Activated gamma-delta T cell treated with Interleukin-2 at 50 U/mL for 16 hours (primary cell): ENCODE measurements at places on chromosomes 5 and 9.
A peak's percentile ranks its signal among the peaks of the same experiment; 100 is the strongest.

GRCh38 chr5:128228008-128228407 is 144.4 kb downstream of the SLC12A2 start:
- no peak for DNase-seq

DNA sequence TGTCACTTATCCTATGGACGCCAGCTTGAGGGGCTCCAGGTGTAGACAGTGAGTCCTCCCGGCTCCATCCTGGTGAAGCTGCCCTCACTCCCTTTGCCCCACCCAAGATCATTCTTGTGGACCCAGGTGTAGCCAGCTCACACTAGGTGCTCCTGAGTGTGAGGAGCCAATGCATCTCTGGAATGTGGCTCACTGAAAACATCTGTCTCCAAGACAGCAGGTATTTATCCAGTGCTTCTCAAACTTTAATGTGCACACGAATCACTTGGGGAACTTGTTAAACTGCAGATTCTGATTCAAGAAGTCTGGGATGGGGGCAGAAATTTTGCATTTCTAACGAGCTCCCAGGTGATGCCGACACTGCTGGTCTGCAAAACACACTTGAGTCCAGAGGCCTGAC is 13.5 kb upstream of the ENC1 start:
- no peak for DNase-seq

DNA sequence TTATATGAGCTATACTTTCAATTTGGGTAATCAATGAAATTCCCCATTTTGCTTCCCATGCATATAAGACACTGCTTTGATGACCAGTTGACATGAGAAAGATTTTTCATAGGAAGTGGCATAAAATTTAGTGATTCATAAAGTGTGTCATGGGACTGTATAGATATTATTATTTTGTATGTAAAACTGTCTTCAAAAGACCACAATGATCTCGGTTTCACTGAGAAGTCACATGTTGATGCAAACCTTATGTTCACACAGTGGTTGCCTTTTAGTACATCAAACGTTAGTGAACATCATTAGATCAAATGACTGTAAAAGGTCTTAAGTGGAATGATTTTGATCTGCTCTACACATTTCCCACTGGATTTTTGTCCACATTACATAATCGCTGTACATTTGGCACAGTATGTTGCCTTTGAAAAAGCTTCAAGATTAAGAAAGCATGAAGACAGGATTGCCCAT is 349.2 kb upstream of the MEF2C start:
- DNase-seq, result no peak

- no peak for DNase-seq
Measured at GRCh38 chr5:39202597-39203274, 16.6 kb downstream of the FYB1 start.

DNA sequence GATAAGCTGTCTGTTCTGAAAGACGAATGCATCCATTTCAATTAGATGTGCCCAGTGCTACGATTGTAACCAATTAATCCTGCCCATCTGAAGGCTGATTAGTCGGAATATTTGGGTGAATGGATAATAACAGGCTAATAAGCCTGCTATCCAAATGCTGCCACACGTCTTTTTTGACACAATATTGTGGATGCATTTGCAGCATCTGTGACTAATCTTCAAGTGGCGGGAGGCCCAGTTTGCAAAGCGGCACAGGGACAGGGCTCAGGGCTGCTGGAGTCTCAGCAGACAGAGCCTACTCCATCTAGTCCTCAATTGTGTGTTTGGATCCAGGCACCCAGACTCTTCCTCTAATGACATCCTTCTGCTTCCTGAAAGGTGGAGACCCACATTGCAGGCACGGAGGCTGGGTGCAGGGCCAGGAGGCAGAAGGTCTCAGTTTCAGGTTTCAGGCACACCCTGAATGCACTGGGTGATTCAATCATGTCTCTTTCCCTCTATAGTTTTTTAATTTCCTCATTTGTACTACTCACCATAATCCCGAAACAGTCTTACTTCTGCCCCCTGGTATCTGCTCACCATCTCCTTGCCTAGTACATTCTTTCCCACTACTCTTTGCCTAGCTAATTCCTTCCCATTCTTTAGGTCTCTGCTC is 169.6 kb downstream of the ASTN2 start:
- no peak for DNase-seq

GRCh38 chr5:120304663-120305062 is 159.4 kb upstream of the PRR16 start:
- no peak for DNase-seq

GRCh38 chr5:127418974-127419682 is 98.3 kb upstream of the PRRC1 start:
- no peak for DNase-seq

GRCh38 chr9:70580606-70581195 is 166.2 kb upstream of the KLF9 start:
- DNase-seq, result no peak

- no peak for DNase-seq
Measured at GRCh38 chr5:175738602-175739133, 80.8 kb downstream of the HRH2 start.

DNA sequence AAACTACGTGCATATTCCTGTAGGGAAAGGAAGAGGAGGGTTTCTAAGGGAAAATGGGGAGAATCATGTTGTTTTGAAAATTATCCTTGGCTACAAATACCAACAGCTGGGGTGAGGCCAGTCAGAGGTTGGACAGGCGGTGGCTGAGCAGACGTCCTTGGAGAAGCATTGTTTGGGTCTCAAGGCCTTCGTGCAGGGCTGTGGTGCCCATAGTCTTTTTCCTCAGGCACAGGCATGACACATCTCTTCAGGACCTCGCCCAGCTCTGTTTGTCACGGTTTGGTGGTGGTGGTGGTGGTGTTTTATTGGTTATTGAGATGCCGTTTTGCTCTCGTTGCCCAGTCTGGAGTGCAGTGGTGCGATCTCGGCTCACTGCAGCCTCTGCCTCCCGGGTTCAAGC is 27.8 kb upstream of the EGFL7 start:
- no peak for DNase-seq

DNA sequence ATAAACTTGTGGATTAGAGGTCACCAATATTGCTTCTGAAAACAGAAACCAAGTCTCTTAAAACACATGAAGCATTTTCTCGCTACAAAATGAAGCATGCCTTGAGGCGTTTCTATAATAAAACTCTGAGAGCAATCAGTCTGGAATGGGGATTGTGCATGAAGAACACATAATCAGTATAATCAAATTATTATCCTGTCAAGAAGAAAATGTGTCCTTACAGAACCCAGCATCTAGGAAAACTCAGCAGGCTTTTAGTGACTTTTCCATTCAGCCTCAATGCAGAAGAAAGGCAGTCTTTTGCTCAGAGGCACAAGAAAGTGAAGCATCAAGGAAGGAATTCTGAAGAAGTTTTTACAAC is 121.9 kb downstream of the CDH18 start:
- no peak for DNase-seq

- DNase-seq, result no peak
Measured at GRCh38 chr9:4548811-4549725, 58.8 kb downstream of the SLC1A1 start.

GRCh38 chr5:127068493-127069214 is 4.6 kb downstream of the C5orf63 start:
- DNase-seq, result no peak

- no peak for DNase-seq
Measured at GRCh38 chr5:32511776-32512374, 67.3 kb upstream of the ZFR start.

DNA sequence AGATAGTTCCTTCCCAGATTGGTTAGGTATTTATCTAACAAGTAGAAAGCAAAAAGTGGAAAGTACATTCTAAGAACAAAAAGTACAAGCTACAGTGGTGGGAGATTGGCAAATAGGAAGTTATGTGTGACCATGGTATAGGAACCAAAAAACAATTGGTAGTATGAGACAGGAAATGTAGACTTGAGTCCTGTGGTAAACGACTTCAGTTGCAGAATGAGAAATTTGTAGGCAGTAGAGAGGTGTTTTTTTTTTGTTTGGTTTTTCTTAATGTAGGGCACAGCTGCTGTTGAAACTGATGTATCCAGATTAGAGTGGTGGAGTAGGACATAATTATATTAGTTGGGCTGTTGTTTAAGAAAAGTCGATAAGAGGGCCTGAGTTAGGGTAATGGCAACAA is 72.0 kb downstream of the CCNH start:
- no peak for DNase-seq

DNA sequence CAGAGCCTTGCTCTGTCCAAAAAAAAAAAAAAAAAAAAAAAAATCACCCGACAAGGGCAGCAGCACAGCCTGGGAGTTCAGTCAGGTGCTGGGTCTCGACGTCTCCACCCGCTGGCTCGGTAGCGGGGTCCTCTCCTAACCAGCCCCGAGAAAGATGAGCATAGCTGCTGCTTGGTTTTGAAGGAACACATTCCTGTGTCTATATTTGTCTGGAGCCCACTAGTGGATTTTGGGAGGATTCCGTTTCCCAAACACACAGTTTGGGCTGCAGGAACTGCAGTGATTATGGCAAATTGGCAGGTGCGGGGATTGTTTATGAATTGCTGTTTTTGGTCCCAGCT is 1.2 kb downstream of the OTULINL start:
- DNase-seq, result no peak

GRCh38 chr9:69834056-69834455 is 13.4 kb downstream of the CFAP95 start:
- DNase-seq, result no peak

- DNase-seq, result no peak
Measured at GRCh38 chr5:98535901-98536300, 237.6 kb upstream of the RGMB start.

GRCh38 chr5:77306531-77306930 is 96.1 kb downstream of the PDE8B start:
- no peak for DNase-seq

DNA sequence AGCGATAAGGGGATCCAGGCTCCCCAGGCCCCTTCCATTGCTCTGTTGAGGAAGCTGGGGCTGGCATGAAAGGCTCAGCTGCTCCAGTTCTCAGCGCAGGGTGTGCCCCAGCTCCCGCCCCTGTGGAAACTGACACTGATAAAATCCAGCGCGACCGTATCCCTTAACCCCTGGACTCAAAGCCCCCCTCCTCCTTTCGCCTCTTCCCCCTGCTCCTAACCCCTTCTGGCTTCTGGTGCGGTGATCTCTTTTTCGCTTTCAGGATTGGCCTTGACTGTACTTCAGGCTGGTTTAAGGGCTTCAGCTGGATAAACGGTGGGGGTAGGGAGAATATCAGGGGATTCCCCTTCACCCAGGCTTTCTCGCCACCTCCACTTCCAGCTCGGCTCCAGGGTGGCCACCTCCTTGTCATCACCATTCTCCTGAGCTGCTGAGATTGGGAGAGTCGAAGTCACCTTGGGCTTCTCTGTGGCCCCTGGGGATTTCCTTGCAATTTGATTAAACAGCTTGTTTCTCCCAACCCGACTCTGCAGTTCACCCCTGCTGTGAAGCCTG is 843 bp downstream of the BSPRY start:
- DNase-seq, result no peak

DNA sequence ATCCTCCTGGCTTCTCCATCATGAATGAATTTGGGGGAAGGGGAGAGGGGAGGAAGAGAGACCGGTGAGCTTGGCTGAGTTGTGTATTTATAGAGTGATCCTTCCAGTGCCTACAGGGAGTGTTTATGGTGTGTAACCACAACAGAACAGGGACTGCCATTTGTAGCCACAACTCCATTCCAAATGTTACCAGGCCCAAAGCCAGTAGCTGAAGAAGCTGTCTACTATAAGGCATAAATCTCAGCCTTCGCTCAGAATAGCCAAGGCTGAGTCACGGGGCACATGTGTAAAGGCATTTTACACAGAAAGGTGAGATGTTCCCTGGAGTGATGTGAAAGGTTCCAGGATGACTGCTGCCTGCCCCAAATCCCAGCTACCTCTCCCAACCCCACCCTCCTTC is 2.5 kb downstream of the TMEM252 start:
- DNase-seq, result no peak

- no peak for DNase-seq
Measured at GRCh38 chr9:79685577-79685976, 113.8 kb downstream of the TLE4 start.

- DNase-seq, result peak; percentile 100
Measured at GRCh38 chr9:128067645-128068385, at the start of gene SLC25A25. TSS of gene SLC25A25 (plus strand) at chr9:128068232. CDS start at chr9:128068320, 88 bp downstream.

GRCh38 chr5:80656425-80656824 is 1.6 kb upstream of the DHFR start:
- DNase-seq, result no peak

DNA sequence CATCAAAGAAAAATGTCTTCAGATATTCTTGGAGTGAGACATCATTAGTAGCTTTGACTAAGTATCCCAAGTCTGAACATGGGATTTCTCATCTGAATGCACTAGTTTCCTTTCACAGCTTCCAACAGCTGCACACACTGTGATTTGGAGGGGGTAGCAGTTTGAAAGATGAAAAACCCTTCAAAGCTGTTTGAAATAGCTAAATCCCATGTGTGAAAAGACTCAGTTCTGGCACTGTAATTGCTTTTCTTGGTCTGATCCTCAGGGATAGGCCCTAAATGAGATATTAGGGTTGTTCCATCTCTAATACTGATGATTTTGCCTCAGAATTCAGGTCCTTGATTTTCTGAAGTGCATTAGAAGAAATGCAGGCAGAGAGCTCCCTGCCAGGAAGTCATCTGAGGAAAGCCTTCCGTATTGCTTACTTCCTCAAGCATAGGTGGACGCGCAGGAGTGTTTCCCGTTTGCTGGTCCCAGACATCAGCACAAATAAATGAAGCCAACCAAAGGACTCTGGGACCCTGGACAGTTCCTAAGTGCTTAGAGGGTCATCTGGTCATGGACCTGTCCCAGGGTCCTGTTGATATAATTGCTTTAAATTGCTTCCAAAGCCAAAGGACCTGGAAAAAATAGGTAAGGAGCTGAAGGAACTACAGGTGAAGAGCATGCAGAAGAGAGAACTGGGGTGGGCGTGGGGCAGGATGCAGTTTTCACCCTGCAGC is 25.6 kb upstream of the FRMPD1 start:
- no peak for DNase-seq

DNA sequence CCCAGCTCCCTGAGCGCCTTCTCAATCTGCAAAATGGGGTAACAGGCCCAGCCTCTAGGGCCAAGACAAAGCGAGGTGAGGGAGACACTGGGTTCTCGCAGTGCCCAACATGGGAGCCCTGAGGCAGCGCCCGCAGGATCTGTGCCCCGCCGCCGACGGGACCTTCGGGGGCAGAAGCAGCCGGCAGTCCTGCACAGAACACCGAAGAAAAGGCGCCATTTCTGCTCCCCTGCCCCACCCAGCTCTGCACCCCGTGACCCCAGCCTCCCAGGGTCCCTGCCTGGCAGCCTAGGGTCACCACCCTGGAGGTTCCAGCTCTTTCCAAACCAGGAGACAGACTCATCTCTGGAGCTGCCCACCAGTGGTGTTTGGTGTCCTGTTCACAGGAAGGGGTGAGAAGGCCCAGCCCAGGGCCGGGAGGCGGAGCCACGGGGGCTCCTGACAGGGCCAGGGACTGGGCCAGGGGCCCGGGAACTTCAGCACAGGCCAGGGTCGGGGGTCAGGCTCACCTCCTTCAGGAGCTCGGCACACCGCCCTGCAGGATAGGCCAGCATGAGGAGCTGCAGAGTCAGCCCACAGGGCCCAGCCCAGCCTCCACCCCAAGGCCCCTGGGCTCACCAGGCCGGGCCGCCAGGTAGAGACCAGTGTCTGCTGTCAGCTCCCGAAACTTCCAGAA is 3.3 kb downstream of the LCN8 start:
- no peak for DNase-seq
